ENCODE measurements at places on chromosomes 5 and 9. TPM values are rescaled to one million over a fixed set of nuclear protein-coding genes. Genes with fewer than 3 reads are reported as not detected.

C7 gene
- not detected for total RNA-seq

GRIN1 gene
- total RNA-seq, result not detected

AIF1L gene
- total RNA-seq, result 0.31 TPM

NRARP gene
- total RNA-seq, result 1.4 TPM
